ENCODE measurements at places on chromosomes 6 and 20.

DNA sequence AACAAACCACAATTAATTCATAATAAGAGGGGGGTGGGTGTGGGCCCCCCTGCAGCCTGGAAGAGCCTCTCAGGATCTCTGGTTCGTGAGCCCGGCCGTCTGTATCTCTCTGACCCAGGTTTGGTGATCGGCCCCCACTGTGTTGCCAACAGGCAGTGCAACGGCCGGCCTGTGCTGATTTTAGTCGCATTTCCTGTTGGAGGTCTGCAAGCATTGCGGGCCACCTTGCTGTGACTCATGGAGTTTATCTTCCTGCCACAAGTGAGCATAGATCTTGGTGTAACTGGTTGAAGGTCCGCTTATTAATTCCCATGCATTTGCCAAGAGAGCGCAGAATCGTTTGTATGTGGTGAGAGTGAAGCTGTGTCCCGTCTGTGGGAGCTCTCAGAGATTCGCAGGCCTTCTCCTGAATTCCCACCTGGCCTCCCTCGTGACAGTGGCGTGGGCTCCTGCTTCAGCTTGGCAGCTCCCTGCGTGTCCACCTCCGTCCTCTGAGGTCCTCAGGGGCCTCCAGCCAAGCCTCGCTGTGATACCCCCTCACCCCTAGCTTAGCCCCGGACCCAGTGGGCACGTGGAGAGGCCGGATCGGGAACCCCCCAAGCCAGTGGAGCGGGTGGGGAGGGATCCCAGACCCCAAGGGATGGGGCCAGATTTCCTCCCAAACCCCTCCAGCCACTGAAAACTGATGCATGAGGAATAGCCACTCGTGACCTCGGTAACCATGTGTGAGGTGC, 269.8 kb downstream of the CDH4 start:
- no peak for DNase-seq
- H3K27me3 ChIP-seq: peaks cover 2% of the 10 kb centered on the region
- peaks cover 7% of the 10 kb centered on the region for H3K36me3 ChIP-seq
- peaks cover 18% of the 10 kb centered on the region for H3K4me1 ChIP-seq
- no peak overlapping the region for H3K27ac ChIP-seq

- H3K36me3 ChIP-seq: no peaks in the 10 kb centered on the region
- H3K27me3 ChIP-seq: peaks cover 5% of the 10 kb centered on the region
- H3K27ac ChIP-seq: no peak overlapping the region
- H3K4me1 ChIP-seq: peaks cover 22% of the 10 kb centered on the region
Observed at GRCh38 chr20:29756664-29757063, 1500.8 kb upstream of the DEFB115 start.

GRCh38 chr20:8244637-8245036, 112.6 kb downstream of the PLCB1 start:
- H3K4me3 ChIP-seq: no peak overlapping the region
- H3K4me1 ChIP-seq: peaks cover 48% of the 10 kb centered on the region
- H3K27me3 ChIP-seq: no peaks in the 10 kb centered on the region
- H3K36me3 ChIP-seq: no peaks in the 10 kb centered on the region
- DNase-seq: no peak

DNA sequence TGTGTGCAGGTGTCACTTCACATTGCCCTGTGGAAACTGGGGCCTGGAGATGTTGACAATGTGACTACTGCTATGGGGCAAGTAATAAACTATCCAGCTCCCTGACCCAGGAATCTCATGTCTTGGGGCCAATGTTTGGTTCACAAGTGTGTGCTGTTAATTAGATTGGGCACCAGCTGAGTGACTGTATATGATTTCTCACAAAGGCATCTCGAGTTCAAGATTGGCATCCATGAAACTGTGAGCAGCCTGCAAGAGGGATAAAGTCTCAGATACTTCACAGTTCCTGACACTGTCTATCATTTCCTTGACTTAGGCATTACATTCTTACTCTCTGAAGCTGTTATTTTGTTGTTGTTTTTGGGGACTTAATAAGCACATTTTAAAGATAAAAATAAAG, 264.0 kb downstream of the PRKN start:
- no peaks in the 10 kb centered on the region for H3K36me3 ChIP-seq
- H3K4me3 ChIP-seq: no peak overlapping the region
- no peak for DNase-seq
- no peaks in the 10 kb centered on the region for H3K4me1 ChIP-seq
- no peak overlapping the region for H3K27ac ChIP-seq

- H3K27ac ChIP-seq: peak overlapping the region; percentile 19
- H3K36me3 ChIP-seq: no peaks in the 10 kb centered on the region
- no peak overlapping the region for H3K4me3 ChIP-seq
- peaks cover 45% of the 10 kb centered on the region for H3K4me1 ChIP-seq
Observed at GRCh38 chr6:131787079-131787478, 20.7 kb upstream of the ENPP1 start.

GRCh38 chr20:47493175-47493962, 8.3 kb upstream of the NCOA3 start:
- H3K4me1 ChIP-seq: peaks cover 16% of the 10 kb centered on the region
- peak; percentile 37 for DNase-seq
- H3K36me3 ChIP-seq: no peaks in the 10 kb centered on the region
- H3K27me3 ChIP-seq: peaks cover 2% of the 10 kb centered on the region
- H3K27ac ChIP-seq: peak overlapping the region; percentile 11

DNA sequence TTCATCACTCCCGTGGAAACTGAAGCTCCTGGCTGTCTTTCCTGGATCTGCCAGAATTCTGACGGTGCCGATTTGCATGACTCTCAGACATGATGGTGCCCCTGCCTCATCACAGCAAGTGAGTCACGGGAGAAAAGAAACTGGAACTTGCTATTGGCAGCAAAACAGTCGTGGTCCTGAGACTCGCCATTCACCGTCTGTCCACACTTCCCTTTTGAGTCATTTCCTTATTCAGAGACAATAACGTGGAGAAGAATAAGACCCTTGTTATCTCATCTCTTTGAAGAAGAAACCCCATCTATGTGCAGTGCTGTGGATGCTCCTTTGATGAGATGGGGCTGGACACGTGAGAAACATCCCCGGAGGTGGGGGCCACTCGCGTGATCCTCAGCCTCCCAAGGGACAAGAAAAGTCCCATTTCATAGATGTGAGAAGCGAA, 4.2 kb downstream of the GPR31 start:
- peaks cover 4% of the 10 kb centered on the region for H3K27me3 ChIP-seq
- H3K36me3 ChIP-seq: peaks cover 6% of the 10 kb centered on the region
- no peak for DNase-seq
- H3K27ac ChIP-seq: no peak overlapping the region
- peak overlapping the region; percentile 77 for H3K4me3 ChIP-seq

DNA sequence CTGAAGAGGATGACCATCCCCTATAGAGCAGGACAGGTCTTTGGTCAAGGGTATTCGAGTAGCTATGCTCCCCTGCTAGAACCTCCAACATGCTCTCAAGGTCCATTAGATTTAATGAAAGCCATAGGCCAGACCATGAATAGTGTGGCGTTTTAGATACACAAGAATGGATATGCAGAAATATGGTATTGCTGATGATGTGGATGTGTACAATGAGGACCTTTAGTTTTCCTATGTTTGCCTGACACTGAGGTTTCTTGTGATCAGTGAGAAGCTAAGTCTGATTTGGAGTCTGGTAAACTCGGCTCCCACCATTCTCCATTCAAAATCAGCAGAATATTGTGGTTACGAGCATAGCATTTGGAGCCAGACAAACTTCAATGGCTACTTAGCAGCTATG, 125.6 kb downstream of the TSHZ2 start:
- H3K27ac ChIP-seq: no peak overlapping the region
- no peaks in the 10 kb centered on the region for H3K4me1 ChIP-seq
- H3K27me3 ChIP-seq: peaks cover 3% of the 10 kb centered on the region
- no peak for DNase-seq
- no peaks in the 10 kb centered on the region for H3K36me3 ChIP-seq
- no peak overlapping the region for H3K4me3 ChIP-seq

GRCh38 chr6:158999154-158999665, 792 bp downstream of the RSPH3 start:
- H3K4me1 ChIP-seq: peaks cover 42% of the 10 kb centered on the region
- no peak for DNase-seq
- H3K27me3 ChIP-seq: no peaks in the 10 kb centered on the region
- peak overlapping the region; percentile 90 for H3K27ac ChIP-seq

DNA sequence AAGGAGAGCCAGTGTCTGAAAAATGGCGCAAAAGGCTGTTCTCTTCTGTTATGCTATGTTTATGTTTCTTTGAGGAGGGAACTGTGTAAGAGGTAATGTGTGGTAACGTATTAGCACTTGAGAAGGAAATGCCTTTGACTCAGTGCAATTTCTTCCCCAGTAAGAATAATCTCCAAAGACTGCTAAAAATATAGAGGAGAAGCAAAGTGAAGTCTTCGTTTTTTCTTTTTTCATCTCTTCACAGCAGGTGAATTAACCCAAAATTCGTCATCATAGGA, 47.1 kb upstream of the IFNGR1 start:
- peaks cover 12% of the 10 kb centered on the region for H3K4me1 ChIP-seq
- H3K27me3 ChIP-seq: peaks cover 12% of the 10 kb centered on the region
- no peaks in the 10 kb centered on the region for H3K36me3 ChIP-seq
- no peak overlapping the region for H3K27ac ChIP-seq

GRCh38 chr6:132259070-132259469, 142.2 kb downstream of the MOXD1 start:
- peaks cover 14% of the 10 kb centered on the region for H3K4me1 ChIP-seq
- no peak overlapping the region for H3K27ac ChIP-seq
- H3K36me3 ChIP-seq: no peaks in the 10 kb centered on the region
- DNase-seq: peak; percentile 29
- peaks cover 3% of the 10 kb centered on the region for H3K27me3 ChIP-seq
- H3K4me3 ChIP-seq: no peak overlapping the region

DNA sequence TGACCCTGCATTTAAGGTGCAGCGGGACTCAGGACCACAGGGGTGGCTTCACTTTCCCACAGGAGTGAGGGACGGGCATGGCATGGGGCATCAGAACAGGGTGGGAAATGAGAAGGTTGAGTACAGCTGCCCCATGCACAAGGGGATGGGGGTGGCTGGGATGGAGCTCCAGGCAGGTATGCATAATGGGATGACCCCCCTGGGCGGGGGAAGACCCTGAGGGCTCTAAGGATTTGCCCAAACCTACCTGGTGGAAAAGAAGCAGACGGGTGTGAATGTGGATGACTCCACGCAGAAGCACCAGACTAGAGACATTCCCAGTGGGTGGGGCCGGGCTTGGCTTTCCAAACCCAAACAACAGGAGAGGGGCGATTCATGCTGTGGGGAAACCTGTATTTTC, 200.3 kb downstream of the SYNDIG1 start:
- H3K27ac ChIP-seq: no peak overlapping the region
- H3K4me1 ChIP-seq: peaks cover 46% of the 10 kb centered on the region
- no peak overlapping the region for H3K4me3 ChIP-seq
- H3K27me3 ChIP-seq: peaks cover 11% of the 10 kb centered on the region
- no peak for DNase-seq

DNA sequence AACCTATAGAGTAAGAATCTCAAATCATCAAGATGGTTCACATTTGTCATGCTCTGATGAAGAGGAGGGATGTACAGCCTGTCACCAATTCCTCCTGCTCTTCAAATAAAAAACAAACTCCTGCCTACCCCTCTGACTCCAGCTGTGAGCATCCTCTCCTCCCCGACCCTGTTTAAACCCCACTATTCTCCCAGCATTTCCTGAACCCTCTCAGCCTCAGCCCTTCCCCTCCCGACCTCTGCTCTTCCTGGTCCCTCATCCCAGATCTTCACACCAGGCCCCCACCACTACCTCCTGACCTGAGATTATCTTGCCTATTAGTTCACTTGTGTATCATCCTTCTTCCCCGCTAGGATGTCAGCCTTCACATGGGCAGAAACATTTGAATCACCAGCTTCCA, 75.8 kb downstream of the ZMYND8 start:
- peaks cover 79% of the 10 kb centered on the region for H3K36me3 ChIP-seq
- no peak overlapping the region for H3K4me3 ChIP-seq
- peaks cover 50% of the 10 kb centered on the region for H3K4me1 ChIP-seq
- no peak for DNase-seq

- no peak for DNase-seq
- no peak overlapping the region for H3K4me3 ChIP-seq
- peaks cover 3% of the 10 kb centered on the region for H3K27me3 ChIP-seq
- H3K27ac ChIP-seq: no peak overlapping the region
- H3K36me3 ChIP-seq: peaks cover 30% of the 10 kb centered on the region
Observed at GRCh38 chr20:426566-426965, 18.5 kb downstream of the RBCK1 start.

- no peak overlapping the region for H3K27ac ChIP-seq
- H3K27me3 ChIP-seq: no peaks in the 10 kb centered on the region
- H3K36me3 ChIP-seq: peaks cover 36% of the 10 kb centered on the region
- H3K4me1 ChIP-seq: peaks cover 22% of the 10 kb centered on the region
- no peak overlapping the region for H3K4me3 ChIP-seq
Observed at GRCh38 chr20:4234128-4234527, 218.8 kb upstream of the RNF24 start.

GRCh38 chr6:101439790-101440189, 46.3 kb downstream of the GRIK2 start:
- no peak overlapping the region for H3K27ac ChIP-seq
- no peak overlapping the region for H3K4me3 ChIP-seq
- peaks cover 6% of the 10 kb centered on the region for H3K36me3 ChIP-seq
- no peaks in the 10 kb centered on the region for H3K27me3 ChIP-seq
- H3K4me1 ChIP-seq: peaks cover 28% of the 10 kb centered on the region

- peaks cover 8% of the 10 kb centered on the region for H3K36me3 ChIP-seq
- H3K27ac ChIP-seq: no peak overlapping the region
- no peak overlapping the region for H3K4me3 ChIP-seq
- no peaks in the 10 kb centered on the region for H3K27me3 ChIP-seq
- DNase-seq: peak; percentile 98
Observed at GRCh38 chr6:26223650-26224546, 136.7 kb downstream of the HFE start.

DNA sequence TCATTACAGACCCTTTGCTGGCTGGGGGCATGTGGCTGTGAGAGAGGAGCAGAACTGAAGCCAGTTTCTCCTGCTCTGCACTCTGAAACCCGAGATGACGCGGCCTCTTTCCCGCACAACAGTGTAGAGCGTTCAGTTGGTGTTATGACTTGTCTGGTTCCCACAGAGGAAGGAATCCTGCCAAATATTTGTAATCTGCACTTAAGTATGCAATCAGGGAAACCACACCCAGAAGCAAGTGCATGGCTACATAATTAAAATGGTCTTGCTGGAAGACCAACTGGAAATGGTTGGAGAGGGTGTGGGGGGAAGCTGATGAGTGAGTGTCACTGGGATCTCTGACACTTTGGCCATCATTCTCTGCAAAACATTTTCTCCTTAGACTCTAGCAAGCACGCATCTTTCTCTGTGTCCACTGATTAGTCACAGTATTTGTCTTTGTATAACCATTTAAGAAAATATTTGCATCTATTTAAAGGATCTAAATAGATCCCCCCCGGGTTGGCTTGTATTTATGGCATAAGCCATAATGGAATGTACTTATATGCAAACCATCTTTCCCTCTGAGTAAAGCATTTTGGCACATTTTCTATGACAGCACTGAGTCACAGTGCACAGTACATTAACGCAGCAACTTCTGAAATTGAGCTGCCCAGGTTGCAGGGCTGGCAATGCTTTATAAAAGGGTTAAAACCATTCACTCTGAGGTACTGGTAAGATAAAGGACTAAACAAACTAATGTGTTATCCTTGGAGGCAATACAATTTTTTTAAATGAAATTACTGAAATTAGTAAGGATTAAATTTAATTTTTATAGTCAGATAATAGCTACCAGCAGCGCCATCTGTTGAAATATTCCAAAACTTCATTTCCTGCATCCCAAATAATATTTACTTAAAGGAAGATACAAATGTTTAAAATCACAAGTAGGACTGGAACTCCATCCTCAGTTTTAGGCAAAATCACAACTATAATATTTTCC, 76.7 kb downstream of the FOXC1 start:
- no peaks in the 10 kb centered on the region for H3K36me3 ChIP-seq
- peak; percentile 98 for DNase-seq
- peaks cover 58% of the 10 kb centered on the region for H3K4me1 ChIP-seq
- H3K27me3 ChIP-seq: no peaks in the 10 kb centered on the region
- peak overlapping the region; percentile 97 for H3K27ac ChIP-seq
